ENCODE measurements at places on chromosomes 3 and 15.

GRCh38 chr15:32852771-32853170 is 135.0 kb downstream of the GREM1 start:
- DNase-seq, result no peak

GRCh38 chr15:32901995-32902394 is 184.2 kb downstream of the GREM1 start:
- no peak for DNase-seq

- DNase-seq, result no peak
These were observed 21.2 kb upstream of the LCTL start for GRCh38 chr15:66587020-66587419.

GRCh38 chr3:149886957-149887356 is 73.9 kb downstream of the RNF13 start:
- DNase-seq, result no peak

- DNase-seq, result no peak
These were observed 207.6 kb upstream of the STAC start for GRCh38 chr3:36172699-36173098.

DNA sequence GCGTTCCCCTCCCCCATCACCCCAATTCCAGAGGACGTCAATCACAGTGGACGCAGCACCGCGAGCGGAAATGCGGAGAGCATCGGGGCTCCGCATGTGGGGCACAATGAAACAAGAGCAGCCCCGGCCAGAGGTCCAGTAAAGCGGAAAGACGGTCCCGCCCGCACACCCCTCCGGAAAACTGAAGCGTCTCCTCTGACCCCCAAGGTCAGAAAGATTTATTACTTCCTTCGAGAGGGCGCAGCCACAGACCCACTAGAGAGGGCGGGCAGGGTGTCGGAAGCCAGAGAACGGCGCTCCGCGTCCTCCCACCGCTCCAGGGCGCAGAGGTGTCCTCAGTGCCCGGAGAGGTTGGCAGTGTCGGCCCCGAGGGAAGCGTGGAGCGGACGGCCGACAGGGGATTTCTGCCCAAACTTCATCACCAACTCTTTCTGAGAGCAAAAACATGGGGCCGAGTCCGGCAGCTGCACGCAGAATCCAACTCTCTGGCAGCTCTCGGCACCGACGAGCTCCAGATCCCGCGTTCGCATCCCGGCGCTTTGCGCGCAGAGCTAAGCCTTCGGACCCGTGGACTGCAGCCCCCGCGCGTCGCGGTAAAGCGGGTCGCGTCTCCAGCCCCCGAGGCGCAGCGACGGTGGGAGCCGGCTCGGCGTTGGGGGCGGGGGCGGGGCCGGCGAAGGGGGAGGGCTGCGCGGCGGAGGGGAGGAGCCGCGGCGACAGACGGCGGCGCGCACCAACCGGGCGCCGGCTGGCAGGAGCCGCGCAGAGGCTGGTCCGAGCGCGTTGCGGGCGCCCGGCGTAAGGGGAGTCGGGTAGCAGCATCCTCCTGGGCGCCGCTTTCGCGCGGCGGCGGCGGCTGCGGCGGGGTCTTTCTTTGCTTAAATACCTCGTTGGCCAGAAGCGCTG is at the start of gene CHST2:
TSS of gene CHST2 (plus strand) at position 763 of the 906 bp plus-strand sequence. CDS start 1,046 bp downstream, outside the sequence.
- peak; percentile 80 for DNase-seq

GRCh38 chr3:174223042-174223441 is 636.1 kb upstream of the NAALADL2 start:
- no peak for DNase-seq

GRCh38 chr15:45641374-45641781 is 6.5 kb downstream of the SQOR start:
- peak; percentile 37 for DNase-seq

GRCh38 chr3:16945330-16945729 is 60.6 kb downstream of the PLCL2 start:
- no peak for DNase-seq

GRCh38 chr3:136624894-136625815 is 127.0 kb downstream of the STAG1 start:
- no peak for DNase-seq

GRCh38 chr15:67051088-67052045 is 14.0 kb upstream of the SMAD3 start:
- DNase-seq, result no peak

DNA sequence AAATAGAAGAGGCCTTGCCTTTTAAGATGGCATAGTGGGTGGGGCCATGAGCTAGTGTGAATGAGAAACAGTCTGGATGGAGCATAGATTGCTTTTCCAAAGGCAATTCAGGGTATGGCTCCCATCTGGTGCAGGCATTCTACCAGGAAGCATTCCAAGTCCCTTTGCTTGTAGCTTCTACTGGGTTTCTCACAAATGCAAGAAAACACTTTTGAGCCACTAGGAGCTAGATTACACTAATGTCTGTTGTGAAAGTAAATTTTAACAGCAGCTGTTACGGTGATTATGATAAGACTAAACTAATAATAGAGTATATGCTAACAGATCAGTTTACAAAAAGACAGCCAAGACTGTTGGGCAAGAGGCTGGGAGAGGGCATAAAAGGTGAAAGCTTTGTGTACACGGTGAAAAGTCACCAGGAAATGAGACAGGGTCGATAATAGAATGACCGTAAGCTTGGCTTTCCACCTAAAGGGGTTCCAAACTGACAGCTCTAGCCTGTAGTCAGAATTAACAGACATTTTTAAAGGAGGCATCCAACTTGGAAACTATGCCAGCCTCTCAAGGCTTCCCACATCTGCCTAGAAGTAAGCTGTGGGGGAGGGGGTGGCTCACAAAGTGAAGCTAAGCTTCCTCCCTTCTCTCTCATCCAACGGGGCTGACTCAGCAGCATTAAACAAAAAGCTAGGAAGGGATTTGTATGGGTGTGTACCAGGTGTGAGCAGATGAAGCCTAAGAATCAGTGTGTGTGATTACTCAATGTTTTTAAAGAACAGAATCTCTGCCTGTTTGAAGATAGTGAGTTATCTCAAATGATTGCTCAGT is 61.1 kb upstream of the GPD1L start:
- no peak for DNase-seq

- DNase-seq, result no peak
These were observed 28.0 kb downstream of the MYZAP start for GRCh38 chr15:57619746-57620145.

DNA sequence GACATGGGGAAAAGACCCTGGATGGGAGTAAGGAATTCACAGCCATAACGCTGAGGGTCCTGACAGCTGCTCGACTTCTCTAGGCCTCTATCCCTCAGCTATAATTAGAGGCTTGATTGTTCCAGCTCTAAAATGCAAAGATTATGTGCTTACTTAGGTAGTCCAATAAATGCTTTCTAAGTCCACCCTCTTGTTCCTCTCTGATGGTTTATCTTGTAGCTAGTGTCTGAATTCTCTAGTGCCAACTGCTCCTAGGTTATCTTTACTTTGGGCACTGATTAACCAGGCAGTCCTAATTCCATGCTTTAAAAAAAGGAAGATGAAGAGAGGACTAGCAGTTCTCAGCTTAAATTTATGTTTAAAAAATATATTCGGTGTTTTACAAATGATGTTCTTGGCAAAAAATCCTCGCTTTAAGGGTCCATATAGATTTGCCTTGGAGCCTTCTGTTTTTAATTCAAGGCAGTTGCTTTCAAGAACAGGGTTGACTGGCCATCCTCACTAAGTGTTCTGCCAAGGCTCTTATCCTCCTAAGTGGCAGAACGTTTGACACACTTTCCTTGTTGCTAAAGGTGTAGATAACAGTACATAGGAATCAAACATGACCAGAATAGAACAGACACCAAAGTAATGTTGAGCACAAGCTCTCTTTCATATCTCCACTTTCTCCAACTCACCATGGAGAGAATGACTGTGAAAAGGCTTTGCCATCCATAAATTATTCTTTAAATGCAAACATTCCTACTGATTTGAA is 60.6 kb downstream of the THRB start:
- DNase-seq, result no peak

GRCh38 chr15:60941448-60941847 is 287.7 kb downstream of the RORA start:
- no peak for DNase-seq

- no peak for DNase-seq
These were observed 23.9 kb downstream of the ATP1B3 start for GRCh38 chr3:141900343-141900742.

GRCh38 chr3:46359733-46360493 is 6.0 kb downstream of the CCR2 start:
- peak; percentile 78 for DNase-seq

DNA sequence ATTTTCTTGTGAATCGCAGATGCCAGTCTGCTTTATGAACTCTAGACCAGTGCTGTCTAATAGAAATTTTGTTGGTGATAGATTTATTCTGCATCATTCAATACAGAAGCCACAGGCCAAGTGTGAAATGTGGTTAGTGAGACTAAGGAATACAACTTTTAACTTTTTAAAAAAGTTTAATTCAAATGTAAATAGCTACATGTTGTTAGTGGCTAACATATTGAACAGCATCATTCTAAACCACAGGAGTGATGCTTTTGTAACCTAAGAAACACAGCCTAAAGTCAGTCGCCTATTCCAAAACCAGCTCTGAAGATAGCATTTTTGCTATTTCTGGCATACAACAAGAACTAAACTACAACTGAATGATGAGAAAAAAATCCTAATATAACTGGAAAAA is 164.8 kb upstream of the CBLB start:
- DNase-seq, result no peak

DNA sequence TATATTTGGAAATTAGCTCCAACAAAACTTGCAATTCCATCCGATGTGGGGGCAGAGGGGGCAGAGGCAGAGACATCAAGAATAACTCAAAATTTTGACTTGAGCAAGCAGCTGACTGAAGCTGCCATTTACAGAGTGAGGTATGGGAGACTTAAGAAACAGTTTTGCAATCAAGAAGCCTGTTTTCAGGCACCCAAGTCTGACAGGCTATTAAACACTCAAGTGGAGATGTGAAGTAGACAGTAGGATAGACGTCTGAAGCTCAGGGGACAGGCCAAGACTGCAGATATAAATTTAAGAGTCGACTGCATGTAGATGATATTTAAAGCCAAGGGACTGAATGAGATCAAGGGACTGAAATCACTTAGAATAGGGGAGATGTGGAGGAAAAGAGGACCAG is 9.9 kb upstream of the SH3BP5 start:
- no peak for DNase-seq

All from activated CD4-positive, alpha-beta T cell treated with anti-CD3 and anti-CD28 coated beads, Interleukin-2, Interleukin-4, amounts not matched to agents 100 ng/mL and 50 ng/mL, durations not matched to agents 16 hours and 8 hours (primary cell).